Suppressor macrophage treated with lipopolysaccharide for 1 hour (primary cell): ENCODE measurements at places on chromosomes 12 and 14.
A peak's percentile ranks its signal among the peaks of the same experiment; 100 is the strongest.

DNA sequence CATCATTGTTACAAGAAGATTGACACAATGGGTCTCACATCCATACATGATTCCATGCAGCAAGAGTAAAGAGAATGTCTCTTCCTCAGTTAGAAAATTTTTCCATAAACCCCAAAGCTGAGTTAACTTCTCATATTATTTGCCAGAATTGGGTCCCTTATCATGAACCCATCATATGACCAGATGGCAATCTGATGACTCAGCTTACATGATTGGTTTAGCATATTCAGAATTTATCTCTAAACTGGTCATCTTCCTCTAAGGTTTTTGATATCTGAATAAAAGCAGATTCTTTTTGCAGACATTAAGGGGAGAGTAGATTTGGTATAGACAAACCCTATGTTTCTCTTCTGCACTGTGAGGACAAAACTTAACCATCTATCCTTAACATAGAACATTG, 174.9 kb downstream of the PIK3C2G start:
- DNase-seq, result no peak

DNA sequence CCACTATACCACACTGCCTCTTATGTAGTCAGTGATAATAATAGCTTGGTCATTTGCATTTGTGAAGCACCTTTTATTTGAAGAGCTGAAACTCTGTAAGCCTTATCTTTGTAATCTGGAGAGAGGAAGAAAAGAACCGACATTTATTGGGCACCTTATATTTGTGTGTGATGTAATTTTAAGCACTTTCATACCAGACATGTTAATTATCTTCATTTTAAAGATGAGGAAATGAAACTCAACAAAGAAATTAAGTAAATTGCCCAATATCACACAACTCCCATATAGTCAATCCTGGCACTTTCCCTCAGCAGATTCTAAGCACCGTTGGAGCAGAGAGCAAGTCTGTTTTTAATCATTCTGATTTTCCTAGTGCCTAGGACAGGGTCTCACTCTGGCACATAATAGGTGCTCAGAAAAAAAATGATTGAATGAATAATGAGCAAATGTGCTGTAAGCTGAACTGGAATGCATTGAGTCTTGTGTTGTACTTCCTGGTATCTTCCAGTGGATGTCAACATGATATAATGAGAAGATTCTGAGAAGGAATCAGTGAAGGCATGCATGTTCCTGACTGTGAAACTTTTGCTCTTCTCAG, 418.9 kb downstream of the ZFP36L1 start:
- no peak for DNase-seq

DNA sequence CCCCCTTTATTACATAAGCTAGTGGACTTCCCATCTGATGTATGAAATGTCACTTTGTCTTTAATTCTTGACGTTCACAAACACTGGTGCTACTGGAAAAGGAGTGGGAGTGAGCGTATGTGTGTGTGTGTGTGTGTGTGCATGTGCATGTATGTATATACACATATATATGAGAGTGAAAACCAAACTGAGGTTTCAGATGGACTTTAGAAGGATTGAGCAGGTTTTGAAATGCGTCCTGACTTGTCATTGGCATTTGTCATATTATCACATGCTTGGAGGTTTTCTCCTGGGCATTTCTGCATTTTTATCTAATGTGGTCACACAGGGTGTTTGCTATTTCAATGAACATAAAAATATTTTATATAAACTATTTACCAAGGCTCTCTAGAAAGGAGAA, 1085.9 kb downstream of the BCL11B start:
- no peak for DNase-seq

DNA sequence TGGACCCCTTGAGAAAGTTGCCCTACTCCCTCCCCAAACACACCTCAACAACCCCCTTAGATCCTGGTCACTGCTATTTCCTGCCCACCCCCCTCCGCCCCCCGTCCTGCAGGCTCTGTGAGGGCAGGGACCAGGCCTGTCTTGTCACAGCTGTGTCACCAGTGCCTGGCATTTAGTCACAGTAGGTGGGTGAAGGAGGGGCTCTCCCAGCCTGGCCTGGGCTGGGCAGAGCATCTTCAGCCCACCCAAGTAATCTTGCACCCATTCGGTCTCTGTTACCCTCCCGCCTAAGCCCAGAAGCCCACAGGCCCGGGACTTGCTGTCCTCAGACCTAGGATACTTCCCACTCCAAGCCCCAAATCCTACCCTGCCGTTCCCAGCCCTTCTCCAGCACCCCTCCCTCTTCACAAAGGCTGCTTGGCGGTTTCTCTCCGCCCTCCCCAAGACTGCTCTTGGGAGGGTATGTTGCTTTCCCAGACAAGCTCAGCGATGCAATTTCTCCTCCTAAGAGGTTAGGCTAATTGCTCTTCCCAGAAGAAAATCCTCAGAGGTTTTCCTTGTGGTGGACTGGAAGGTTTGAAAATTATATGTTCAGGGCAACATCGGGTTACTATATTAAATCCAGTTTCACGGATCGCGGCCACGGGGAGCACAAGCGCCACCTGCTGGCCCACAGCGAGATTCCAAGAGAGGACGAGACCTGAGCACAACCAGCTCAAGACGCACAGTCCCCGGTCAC, 50.8 kb upstream of the ZFP36L1 start:
- peak; percentile 88 for DNase-seq

GRCh38 chr12:57750561-57751431, 1.3 kb downstream of the CDK4 start:
- DNase-seq, result no peak
